A549 treated with CpdA at 1 μM for 4 hours (cell line): ENCODE measurements at places on chromosomes 2 and 18. TPM values are rescaled to one million over a fixed set of nuclear protein-coding genes. Genes with fewer than 3 reads are reported as not detected.

The SEPTIN10 gene
- 40.9 to 72.2 TPM (median 55.0 TPM) in 5 replicates for total RNA-seq

The NPHP1 gene
- 8.0 to 10.3 TPM (median 8.9 TPM) in 5 replicates for total RNA-seq

The LGALSL gene
- 9.0 to 12.0 TPM (median 11.2 TPM) in 5 replicates for total RNA-seq

The ABCG5 gene
- 0.01 TPM in 1 of 5 replicates, not detected in the others for total RNA-seq

The MYO5B gene
- total RNA-seq = 12.3 to 14.5 TPM (median 12.7 TPM) in 5 replicates

The LRRC30 gene
- not detected in 5 replicates for total RNA-seq

The CCDC121 gene
- total RNA-seq = 3.1 to 3.7 TPM (median 3.5 TPM) in 5 replicates

The PXDN gene
- 7.9 to 12.9 TPM (median 10.8 TPM) in 5 replicates for total RNA-seq

The KCTD18 gene
- 8.0 to 11.5 TPM (median 10.1 TPM) in 5 replicates for total RNA-seq

The FTCDNL1 gene
- 1.8 to 3.1 TPM (median 3.0 TPM) in 5 replicates for total RNA-seq

The FBXO15 gene
- total RNA-seq = 0.67 to 1.3 TPM (median 0.78 TPM) in 4 of 5 replicates, not detected in the other

The GCG gene
- total RNA-seq = not detected in 5 replicates

The GPR17 gene
- total RNA-seq = 0.09 to 0.21 TPM (median 0.12 TPM) in 4 of 5 replicates, not detected in the other

The MEP1B gene
- total RNA-seq = 0.07 to 0.27 TPM in 2 of 5 replicates, not detected in the others

The FBXO41 gene
- total RNA-seq = 4.6 to 6.4 TPM (median 5.1 TPM) in 5 replicates

The USP34 gene
- total RNA-seq = 48.5 to 60.9 TPM (median 53.4 TPM) in 5 replicates

The DPY30 gene
- total RNA-seq = 102 to 113 TPM (median 108 TPM) in 5 replicates

The GPBAR1 gene
- 0.07 to 0.17 TPM (median 0.15 TPM) in 5 replicates for total RNA-seq

The ST6GAL2 gene
- total RNA-seq = 18.8 to 31.5 TPM (median 19.4 TPM) in 5 replicates

The ANKRD30B gene
- 0.01 TPM in 1 of 5 replicates, not detected in the others for total RNA-seq

The ANKRD23 gene
- total RNA-seq = 1.0 to 2.9 TPM (median 1.8 TPM) in 5 replicates

The SH3BP4 gene
- 28.9 to 32.0 TPM (median 29.7 TPM) in 5 replicates for total RNA-seq

The BCS1L gene
- total RNA-seq = 39.2 to 51.4 TPM (median 48.7 TPM) in 5 replicates

The DSC3 gene
- total RNA-seq = 1.3 to 2.1 TPM (median 1.8 TPM) in 5 replicates

The TUBA4B gene
- 0.23 to 0.57 TPM (median 0.27 TPM) in 5 replicates for total RNA-seq

The G6PC2 gene
- not detected in 5 replicates for total RNA-seq

The SYT4 gene
- total RNA-seq = not detected in 5 replicates

The POMC gene
- total RNA-seq = not detected in 5 replicates

The CASP10 gene
- total RNA-seq = 1.8 to 2.5 TPM (median 2.2 TPM) in 5 replicates

The KCNG2 gene
- not detected in 5 replicates for total RNA-seq

The HOXD1 gene
- 0.20 to 0.39 TPM (median 0.36 TPM) in 5 replicates for total RNA-seq

The TMEM178A gene
- total RNA-seq = 0.06 to 0.14 TPM in 2 of 5 replicates, not detected in the others
